ENCODE measurements at places on chromosomes 4 and X. TPM values are rescaled to one million over a fixed set of nuclear protein-coding genes. Genes with fewer than 3 reads are reported as not detected.

DNA sequence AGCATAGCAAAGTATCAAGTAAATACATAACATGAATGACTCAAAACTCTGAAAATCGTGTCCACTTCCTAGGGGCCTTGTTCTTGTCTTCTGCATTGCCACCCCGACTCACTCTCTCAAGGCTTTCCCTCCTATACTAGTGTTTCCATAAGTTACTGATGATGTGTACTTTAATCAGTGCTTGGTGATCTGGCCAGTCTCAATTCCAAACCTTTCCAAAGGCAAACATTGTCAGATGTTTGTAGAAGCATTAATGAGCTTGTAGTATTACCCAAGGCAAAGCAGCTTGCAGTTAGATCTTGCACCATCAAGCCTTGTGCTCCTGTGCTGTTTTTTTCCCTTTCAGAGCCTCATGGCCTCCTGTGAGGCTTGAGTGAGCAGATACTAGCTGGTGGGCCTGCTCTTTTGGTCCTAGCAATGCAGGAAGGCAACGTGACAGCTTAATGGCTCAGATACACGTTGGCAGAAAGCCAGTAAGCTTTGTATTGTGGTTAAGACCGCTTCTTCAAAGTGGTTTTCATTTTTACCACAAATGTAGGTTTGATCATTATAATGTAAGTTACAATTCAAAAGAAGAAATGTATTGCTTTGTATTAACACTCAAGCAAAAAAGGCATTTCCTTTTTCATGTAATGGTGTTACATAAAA lies 51.8 kb downstream of the RBPJ start:
- peak; percentile 77 for DNase-seq

DNA sequence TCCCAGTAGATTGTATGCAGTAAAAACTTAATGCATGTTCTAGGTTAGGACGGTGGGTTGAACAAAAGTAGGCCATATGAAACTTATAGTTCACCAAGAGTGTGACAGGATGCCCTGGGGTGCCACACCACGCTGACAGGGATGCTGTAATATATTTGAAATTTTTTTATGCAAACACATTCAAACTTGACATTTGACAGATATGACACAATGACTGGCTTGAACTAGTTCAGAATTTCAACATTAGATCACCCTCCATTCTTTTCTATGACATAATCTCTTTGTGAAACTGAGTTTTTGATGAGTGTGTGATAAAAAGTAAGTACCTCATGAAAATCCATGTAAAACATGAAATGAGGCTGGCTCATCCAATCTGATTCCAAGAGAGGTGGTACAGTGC lies 198.4 kb downstream of the PALLD start:
- no peak for DNase-seq

NDP gene
- 0.39 TPM for polyA plus RNA-seq

- DNase-seq, result peak; percentile 83
These were observed 7.3 kb downstream of the RPS4X start for GRCh38 chrX:72269671-72270251.

PRDM5 gene
- polyA plus RNA-seq, result 3.6 TPM

RNF212 gene
- 0.51 TPM for polyA plus RNA-seq

TRIM61 gene
- polyA plus RNA-seq, result 1.6 TPM

DNA sequence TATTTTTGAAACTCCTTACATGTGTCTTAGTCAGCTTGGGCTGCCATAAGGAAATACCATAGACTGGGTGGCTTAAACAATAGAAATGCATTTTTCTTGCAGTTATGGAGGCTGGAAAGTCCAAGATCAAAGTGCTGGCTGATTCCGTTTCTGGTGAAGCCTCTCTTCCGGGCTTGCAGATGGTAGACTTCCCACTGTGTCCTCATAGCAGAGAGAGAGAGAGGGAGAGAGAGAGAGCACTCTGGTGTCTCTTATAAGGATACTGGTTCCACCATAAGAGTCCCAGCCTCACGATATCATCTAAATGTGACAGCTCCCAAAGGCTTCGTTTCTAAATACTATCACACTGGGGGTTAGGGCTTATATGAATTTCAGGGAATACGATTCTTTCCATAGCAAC lies 39.7 kb downstream of the ENPEP start:
- no peak for DNase-seq

DNA sequence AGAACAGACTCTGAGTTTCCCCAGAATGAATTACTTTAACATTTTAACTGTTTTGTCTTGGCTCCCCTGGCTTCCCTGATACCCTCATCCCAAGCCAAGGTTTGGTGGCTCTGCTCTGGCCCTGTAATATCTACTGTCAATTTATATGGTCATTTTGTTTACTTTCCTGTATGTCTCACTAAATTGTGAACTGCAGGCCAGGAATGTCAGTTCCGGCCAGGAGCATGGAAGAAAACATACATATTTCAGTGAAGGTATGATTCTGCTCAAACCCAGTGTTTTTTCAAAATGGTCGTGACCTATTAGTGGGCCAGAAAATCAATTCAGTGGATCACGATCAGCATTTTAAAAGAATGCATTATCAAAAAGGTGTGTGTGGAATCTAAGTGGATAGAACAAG lies 1.2 kb downstream of the RPGR start:
- no peak for DNase-seq

- peak; percentile 30 for DNase-seq
These were observed 336.3 kb upstream of the PITX2 start for GRCh38 chr4:110959041-110959643.

- no peak for DNase-seq
These were observed 331.0 kb upstream of the EMCN start for GRCh38 chr4:100848841-100849240.

- DNase-seq, result no peak
These were observed 32.9 kb downstream of the RNF212 start for GRCh38 chr4:1080432-1080831.

MAGEA2B gene
- polyA plus RNA-seq, result not detected

All from IMR-90 (cell line).